ENCODE measurements at places on chromosomes 2 and 18.

- DNase-seq = no peak
Observed at GRCh38 chr2:5377323-5377722, 314.9 kb upstream of the SOX11 start.

- DNase-seq = no peak
Observed at GRCh38 chr18:33749834-33750233, 171.8 kb downstream of the ASXL3 start.

DNA sequence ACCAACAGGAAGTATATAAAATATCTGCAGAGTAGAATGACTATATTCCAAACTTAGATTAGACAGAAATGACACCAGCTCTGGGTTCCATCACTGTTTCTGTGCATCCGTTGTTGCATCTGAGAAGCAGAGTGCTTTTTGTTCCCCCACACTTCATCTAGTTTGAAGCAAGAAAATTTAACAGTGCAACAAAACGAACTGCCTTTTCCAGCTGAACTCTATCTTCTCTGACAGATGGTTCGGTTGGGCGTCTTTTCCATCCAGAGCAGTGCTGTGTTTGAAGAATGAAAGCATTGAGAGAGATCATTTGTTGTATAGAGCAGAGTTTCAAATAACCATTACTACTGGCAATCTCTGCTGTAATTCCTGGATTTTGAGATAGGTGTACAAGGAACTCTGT, 757.5 kb downstream of the DPP10 start:
- no peak for DNase-seq

GRCh38 chr2:204026294-204026693, 89.7 kb downstream of the ICOS start:
- DNase-seq = no peak

GRCh38 chr2:99842451-99842850, 299.9 kb downstream of the AFF3 start:
- no peak for DNase-seq
